ENCODE measurements at places on chromosomes 12 and 14. TPM values are rescaled to one million over a fixed set of nuclear protein-coding genes. Genes with fewer than 3 reads are reported as not detected.

DNA sequence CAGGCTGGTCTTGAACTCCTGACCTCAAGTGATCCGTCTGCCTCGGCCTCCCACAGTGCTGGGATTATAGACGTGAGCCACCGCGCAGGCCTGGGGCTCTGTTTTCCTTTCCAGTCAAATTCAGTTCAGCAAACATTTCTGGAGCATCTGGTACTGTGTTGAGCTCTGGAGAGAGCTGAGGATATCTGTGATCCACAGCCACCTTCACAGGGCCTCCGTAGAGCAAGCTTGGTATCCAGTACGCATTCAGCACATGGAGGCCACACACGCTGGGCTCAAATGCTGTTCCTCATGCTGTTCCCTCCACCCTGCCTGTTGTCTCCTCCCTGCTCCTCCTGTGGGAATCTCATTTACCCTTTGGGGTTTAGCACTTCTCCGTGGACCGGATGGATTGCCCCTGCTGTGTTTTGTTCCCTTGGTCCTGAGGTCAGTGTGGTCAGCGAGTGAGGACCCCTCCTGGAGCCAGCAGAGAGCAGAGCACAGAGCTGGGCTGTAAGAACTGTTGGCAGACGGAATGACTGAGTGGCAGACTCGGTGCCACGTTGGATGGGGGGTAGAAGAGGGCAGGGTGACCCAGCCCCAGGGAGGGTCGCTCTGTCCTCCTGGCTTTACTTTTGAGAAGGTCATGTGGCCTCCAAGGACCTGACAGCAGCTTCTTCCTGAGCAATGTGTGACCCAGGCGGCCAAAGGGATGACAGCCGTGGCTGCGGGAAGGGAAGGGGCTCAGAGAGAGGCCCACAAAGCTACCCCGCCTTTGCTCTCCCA lies 891 bp downstream of the RPS6KL1 start:
- DNase-seq, result no peak

- DNase-seq, result no peak
Measured at GRCh38 chr14:58919217-58919616, 269.2 kb upstream of the DAAM1 start.

GRCh38 chr12:115158816-115159215 lies 474.8 kb upstream of the TBX3 start:
- DNase-seq, result no peak

DNA sequence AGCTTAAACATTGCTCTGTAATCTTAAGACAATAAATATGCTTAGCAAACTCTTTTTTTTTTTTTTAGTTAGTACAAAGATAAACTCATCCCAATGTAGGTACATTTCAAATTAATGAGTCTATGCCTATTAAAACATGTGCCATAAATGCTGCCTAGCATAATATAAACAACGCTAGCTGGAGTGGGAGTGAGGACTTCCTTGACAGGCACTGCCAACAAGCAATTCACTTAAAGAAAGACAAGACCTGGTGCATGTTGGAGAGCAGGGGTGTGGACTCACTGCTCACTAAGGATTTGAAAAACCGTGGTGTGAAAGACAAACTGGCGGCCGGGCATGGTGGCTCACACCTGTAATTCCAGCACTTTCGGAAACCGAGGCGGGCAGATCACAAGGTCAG lies 187.2 kb upstream of the RGS6 start:
- no peak for DNase-seq

DNA sequence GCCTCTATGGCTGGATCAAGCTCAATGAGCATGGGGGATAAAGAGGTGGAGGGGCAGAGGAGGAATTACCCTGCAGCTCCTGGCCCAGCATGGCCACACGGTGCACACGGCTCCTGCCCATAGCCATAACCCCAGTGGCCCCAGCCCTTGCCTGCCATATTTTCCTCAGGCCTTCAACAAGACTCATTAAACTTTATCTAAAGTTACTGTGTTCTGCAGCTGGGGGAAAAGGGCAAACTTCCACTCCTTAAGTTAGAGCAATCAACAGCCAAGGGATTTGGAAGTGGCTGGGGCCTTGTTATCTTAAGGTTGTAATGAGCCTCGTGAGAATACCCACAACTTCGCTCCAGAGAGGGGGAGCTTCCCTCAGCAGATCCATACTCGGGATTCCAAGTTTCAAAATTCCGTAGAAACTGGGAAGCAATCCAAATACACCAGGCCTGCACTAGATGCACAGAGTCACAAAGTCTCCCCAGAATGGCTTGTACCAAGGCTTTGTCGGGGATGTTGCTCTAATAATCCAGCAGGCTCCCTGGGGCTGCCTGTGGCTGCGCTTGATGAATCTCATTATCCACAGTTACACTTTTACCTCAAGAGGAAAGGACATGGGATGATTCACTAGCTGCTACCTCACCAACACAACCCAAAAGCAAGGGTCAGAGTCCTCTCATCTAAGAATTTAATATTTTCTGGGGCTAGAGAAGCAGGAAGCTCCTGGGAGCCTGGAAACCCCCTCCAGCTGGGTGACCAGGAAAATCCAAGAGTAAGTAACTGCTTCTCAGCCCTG lies 13.0 kb upstream of the OR6J1 start:
- DNase-seq, result no peak

- no peak for DNase-seq
Measured at GRCh38 chr14:81314443-81315175, 85.5 kb downstream of the STON2 start.

- peak; percentile 95 for DNase-seq
Measured at GRCh38 chr12:53047221-53048032, 2.4 kb upstream of the TNS2 start.

DNA sequence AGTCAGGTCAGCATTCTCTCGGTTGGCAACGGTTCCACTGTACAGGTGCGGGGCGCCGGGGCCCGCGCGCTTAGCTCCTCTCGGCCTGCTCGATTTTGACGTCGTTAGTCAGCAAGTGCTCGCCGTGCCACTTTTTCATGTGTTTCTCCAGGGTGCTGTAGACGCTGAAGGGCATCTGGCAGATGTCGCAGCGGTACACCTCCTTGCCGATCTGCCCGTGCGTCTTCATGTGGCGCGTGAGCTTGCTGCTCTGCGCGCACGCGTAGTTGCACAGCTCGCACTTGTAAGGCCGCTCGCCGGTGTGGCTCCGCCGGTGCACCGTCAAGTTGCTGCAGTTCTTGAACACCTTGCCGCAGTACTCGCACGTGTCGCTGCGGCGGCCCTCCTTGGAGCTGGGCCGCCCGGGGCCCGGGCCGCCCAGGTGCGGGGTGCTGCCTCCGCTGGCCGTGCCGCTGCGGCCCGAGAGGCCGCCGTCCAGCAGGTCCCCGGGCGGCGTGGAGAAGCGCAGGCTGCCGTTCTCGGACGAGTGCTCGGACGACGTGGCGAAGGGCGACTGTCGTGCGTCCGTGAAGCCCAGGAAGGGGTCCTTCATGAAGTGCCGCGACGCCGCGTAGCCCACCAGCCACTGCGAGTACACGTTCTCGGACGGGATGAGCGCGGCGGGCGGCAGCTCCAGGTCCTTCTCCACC lies 97.8 kb downstream of the BCL11B start:
- DNase-seq, result no peak

DAO gene
- not detected for total RNA-seq

Measured in right cardiac atrium (tissue), 5 donors.